HFF-Myc (cell line): ENCODE measurements at places on chromosomes 5 and 9.

DNA sequence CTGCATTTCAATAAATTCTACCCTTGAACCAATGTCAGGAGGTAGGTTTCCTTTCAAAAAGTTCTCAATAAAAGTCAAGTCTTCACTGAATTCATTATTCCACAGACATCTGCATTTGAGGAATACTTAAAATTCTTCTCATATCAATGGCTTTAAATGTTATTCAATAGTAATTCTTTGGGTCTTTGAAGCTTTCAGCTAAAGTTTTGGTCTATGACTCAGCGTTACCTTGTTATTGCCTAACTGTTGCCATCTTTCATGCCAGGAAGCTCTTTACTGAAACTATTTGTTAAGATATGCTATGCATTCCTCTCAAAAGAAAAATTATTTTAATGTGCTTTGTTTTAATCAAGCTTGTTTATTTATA, 170.5 kb downstream of the NNT start:
- DNase-seq: no peak

DNA sequence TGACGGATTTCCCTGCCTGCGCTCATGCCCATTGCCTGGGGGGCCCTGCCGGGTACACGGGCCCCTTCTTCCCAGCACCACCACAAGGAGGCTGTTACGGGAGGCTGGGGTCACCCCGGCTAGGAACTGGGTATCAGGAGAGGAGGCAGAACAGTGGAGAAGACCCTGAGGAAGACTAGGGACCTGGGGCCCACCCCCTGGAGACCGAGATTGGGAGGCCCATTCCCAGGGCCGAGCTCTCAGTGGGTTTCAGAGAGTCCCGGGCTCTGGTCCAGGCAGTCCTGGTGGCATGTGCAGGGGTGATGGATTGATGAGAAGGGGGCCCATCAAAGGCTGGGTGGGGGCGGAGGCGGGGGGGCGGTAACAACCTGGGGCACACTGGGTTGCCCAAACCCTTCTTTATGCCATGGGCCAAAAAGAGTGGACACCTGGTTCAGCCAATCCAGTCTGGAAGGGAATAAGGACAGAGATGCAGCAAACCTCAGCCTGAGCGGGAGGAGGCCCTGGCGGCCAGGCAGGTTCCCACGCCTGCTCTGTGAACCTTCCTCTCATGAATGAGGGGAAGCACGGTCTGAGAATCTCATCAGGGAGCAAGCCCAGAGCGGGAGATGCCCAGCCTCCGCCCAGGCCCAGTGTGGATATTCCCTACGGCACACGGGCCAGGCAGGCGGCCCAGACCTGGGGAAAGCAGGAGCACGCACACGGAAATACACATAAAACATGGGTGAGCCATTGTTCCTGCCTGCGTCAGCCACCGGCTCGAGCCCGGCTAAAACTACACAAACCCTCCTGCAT, 785 bp upstream of the P4HA2 start:
- no peak for DNase-seq

DNA sequence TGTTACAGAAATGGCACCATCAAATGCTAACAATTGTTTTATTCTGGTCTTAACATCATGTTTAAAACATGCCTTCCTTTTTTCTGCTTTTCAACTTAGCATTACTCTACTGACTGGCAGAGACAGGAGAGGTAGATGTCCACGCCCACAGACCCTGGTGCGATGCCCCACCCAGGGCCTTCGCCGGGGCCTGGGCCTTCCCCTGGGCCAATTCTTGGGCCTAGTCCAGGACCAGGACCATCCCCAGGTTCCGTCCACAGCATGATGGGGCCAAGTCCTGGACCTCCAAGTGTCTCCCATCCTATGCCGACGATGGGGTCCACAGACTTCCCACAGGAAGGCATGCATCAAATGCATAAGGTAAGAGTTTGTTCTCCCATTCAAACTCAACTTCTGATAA, 13.7 kb downstream of the SMARCA2 start:
- no peak for DNase-seq

- no peak for DNase-seq
Measured at GRCh38 chr9:91655215-91655614, 231.6 kb upstream of the NFIL3 start.

- DNase-seq: no peak
Measured at GRCh38 chr5:150438873-150439546, 10.5 kb downstream of the RPS14 start.

DNA sequence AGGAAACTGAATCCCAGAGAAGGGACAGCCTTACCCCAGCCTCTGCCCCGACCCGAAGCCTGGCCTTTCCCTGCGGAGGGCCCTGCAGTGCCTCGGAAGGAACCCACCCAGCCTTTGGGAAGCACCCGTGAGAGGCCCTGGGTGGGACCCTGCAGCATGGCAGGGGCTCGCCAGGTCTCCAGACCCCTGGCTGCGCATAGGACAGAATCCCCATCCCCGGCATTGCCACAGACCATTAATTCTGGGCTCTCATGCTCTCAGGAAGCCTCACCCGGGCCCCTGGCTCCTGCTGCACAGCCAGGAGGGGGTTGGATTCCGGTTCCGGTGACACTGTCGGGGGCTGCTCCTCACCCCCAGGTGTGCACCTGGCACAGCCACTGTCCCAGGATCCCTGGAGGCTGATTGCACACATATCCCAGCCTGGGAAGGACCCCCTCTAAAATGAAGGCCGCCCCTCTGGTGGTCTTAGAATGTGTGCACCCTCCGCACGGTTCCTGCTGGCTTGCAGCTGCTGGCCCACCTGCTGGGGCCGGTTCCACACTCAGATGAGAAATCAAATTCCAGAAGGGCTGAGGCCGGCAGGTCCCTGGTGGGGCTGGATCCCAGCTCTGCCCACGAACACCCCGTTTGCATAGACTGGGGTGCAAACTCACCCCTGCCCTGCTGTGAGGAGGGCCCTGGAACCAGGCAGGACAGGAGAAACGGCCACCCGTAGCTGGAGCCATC, 4.7 kb downstream of the EGFL7 start:
- no peak for DNase-seq
